ENCODE measurements at places on chromosomes 3 and 15.

- DNase-seq, result no peak
These were observed 656.8 kb upstream of the SGO1 start for GRCh38 chr3:20842594-20843436.

DNA sequence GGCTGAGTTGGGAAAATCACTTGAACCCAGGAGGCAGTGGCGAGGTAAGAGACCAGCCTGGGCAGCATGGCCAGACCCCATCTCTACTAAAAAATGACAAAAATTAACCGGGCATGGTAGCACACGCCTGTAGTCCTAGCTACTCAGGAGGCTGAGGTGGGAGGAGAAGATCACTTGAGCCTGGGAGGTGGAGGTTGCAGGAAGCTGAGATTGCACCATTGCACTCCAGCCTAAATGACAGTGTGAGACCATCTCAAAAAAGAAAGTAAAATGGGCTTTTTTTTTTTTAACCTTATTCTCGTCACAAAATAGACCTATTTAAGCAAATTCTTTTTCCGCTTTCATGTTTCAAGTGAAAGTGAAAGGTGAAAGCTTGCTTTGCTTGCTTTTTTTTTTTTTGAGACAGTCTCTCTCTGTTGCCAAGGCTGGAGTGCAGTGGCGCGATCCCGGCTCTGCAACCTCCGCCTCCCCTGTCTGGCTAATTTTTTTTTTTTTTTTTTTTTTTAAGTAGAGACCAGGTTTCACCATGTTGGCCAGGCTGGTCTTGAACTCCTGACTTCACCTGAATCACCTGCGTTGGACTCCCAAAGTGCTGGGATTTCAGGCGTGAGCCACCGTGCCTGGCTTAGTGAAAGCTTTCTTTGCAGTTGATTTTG lies 3.6 kb downstream of the PDIA3 start:
- DNase-seq, result no peak

- DNase-seq, result no peak
These were observed 14.8 kb downstream of the NT5DC2 start for GRCh38 chr3:52518723-52519444.

GRCh38 chr3:151818361-151818760 lies 4.4 kb downstream of the AADAC start:
- DNase-seq, result no peak

DNA sequence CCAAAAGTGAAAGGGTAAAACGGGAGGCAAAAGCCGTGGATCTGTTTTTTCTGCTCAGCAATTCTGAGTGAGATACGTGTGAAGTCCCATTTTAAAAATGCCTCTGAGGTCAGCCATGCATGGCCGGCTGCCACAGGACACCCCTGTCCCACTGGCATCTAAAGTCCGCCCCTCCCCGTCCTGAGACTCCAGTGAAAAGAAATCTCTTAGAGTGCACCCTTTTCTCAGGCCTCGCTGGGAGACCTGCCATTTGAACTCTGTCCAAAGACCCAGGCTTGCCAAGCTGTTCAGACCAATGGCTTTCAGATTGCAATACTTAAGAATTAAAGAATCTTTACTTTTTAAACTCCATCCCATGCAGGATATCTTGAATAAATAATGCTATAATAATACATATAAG lies 61.0 kb upstream of the SLC24A5 start:
- no peak for DNase-seq

- no peak for DNase-seq
These were observed 3.9 kb downstream of the FEZF2 start for GRCh38 chr3:62369476-62369743.

DNA sequence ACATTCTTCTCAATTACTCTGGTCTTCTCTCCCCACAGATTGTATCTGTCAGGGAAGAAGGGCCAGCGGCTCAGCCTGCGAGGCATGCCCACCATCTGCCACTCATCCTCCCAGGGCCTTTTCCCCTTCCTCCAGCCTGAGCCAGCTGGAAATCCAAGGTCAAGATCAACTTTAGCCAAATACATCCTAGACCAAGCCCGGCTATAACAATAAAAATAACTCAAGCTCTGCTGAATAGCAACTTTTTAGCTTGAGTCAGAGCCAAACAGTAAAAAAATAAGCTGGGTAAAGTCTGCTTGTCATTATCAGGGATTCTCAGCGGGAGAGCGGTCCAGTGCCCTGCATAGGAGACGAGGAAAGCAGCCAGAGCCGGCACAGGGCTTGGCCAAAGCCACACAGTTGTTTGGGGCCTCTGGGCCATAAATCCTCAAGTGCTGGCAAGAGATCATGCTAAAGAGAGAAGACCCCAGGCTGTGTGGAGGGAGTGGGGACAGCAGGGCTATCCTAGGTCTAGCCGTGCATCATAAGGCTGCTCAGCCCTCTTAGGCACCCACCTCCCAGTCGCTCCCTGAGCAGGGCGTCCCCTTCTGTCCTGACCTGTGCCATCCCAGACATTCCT lies 76.2 kb upstream of the HERC1 start:
- DNase-seq, result no peak

DNA sequence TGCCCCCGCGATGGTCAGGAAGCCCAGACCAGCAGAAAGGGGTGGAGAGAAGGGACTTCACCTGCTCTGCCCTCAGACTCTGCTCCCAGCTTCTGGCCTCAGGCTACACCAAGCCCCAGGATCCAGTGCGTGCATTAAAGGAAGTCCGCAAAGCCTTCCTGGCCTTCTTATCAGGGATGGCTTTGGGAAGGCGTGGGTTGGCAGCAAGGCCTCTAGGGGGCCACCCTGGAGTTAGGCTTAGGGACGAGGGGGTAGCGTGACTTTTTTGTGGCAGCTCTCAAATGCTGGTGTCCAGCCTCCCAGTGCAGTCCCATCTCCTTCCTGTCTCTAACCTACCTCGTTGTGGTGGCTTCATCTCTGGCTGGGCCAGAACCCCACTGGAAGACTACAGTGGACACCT lies 18.9 kb upstream of the RPL29 start:
- peak; percentile 21 for DNase-seq

- no peak for DNase-seq
These were observed 40.8 kb upstream of the PRR23E start for GRCh38 chr3:127151992-127152650.

DNA sequence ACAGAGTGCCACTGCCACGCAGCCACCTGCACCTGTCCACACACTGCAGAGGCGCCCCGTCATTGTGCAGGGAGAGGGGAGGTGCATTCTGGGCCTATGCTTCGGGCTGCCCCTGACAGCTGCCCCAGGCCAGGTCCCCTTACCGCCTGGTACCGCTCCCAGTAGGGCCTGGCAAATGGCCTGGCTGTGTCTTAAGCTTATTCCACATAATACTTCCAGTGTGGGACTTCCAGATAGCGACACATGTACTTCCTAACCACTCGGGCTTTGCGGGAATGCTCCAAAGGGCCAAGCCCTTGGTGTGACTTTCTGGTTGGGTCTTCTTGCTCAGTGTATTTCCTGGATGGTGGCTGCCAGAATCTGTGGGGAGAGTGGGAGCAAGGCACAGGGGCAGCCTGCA lies 254.3 kb upstream of the CHRNA7 start:
- no peak for DNase-seq

DNA sequence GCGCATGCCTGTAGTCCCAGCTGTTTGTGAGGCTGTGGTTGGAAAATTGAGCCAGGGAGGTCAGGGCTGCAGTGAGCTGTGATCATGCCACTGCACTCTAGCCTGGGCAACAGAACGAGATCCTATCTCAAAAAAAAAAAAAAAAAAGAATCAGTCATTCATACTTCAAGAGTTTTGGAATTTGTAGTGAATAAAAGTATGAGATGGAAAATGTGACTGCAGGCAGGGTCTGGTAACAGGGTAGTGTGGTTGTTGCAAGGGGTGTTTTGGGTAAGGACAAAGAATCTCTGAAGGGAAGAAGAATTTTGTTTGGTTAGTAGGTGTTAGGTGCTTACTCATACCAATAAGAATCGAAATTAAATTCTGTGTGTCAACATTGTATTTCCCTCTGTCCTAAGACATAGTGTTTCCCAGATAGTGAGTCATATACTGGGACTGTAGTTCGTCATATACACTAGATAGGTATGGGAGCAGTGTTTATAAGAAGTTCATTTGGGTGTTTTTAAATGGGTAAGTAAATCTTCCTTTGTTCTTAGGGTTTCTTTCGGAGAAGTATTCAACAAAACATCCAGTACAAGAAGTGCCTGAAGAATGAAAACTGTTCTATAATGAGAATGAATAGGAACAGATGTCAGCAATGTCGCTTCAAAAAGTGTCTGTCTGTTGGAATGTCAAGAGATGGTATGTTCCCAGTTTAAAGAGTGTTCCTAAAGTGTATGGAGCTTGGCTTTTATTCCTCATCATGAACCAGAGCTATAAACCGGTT lies 14.2 kb downstream of the NR1D2 start:
- DNase-seq, result no peak

DNA sequence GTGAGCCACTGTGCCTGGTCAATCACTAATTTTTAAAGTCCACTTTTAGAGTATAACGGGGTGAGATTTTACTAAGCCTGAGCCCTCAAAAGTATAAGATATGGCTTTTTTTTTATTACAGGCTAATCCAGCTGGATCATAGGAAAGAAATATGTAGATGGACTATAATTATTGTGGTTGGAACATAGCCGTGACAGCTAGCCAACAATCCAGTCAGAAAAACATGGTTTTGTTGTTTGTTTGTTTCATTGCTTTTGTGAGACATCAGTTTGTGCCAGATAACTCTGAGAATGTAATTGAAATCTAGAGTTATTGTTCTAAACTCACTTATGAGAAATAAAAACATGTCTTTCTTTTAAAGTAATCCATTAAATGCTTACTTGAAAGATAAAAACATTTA lies 37.3 kb upstream of the ATOSA start:
- no peak for DNase-seq

DNA sequence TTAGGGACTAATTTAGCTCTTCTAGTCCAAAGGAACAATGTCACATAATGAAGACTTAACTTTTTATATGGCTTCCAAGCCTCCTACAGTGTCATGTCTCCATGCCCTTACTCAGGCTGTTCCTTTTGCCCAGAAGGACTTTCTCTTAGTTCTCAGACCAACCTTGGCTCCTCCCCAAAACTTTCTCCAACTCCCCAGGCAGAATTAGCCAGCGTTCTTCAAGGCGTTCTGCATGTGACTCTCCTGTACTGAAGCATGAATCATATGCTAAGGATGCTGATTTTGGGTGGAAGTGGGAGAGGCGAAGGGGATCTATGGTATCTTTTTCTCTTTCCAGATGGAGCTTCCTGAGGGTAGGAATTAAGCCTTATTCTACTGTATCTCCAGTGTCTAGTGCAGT lies 335.1 kb upstream of the ICE2 start:
- no peak for DNase-seq

DNA sequence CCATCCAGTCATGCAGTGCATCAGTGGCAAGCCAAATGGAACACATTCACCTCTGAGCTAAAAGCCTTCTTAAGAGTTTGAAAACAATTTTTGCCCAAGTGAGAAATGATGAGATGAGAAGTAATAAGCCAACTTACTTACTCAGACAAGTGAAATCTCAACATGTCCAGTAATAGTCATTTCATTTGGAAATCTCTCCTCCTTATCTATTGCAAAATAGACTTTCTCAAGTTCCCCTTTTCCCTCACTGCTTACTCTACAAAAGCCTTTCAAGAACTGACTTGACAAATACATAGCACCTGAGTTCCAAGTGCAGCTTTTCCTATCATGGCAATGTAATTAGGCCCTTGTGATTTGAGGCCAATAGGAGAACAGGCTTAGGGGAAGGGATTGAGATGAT lies 282.3 kb downstream of the SLC9A9 start:
- no peak for DNase-seq

- no peak for DNase-seq
These were observed 27.0 kb downstream of the EPHB1 start for GRCh38 chr3:134822090-134822489.

DNA sequence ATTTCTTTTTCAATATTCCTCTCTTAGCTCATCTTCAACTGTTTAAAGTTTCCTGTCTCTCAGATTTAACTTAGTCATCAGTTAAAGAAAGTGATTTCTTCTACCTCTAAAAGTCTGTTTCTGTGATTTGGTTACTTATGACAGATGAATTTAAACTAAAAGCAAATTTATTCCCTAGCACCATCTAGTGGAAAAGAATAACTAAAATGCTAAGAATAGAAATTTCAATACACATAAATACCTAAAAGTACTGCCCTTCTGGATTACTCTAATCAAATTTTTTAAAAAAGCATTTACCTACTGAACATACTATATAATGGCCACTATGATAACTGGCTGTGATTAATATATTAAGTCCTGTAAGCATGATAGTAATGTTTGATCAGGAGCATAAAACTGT lies 14.0 kb upstream of the ZCWPW2 start:
- DNase-seq, result no peak

DNA sequence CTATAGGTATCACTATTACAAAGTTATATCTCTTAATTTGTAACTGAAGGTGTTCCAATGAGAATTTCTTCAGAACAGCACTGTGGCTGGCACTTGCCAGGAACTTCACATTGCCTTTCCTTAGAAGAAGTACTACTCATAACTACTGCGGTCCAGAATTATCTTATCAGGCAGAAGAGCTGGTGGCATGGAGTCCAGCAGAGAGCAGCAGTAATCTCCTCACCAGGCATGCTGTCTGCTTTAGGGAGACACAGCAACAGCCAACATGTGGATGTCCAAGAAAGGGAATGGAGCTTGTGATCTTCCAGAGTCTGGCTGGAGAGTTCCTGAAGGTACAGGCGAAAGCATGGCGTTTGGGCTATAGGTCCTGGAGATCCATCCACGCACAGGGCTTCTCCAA lies 919.7 kb upstream of the NR2F2 start:
- no peak for DNase-seq

DNA sequence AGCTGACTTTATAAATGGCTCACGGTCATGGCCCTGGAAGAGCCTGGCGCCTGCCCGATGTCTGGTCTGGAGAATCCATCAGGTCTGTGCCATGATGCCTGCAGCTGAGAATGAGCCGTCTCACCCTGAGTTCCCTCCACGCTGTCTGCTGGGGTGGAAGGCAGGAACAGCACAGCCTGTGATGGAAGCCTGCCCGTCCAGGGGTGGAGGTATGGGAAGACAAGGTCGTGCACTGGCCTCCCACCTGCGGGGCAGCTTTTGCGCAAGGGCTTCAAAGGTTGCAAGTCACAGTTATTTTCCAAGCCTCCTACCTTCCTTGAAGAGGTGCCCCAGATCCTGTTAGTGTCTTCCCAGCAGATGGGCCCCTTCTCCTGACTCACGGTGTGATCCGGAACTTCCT lies 275.5 kb downstream of the FAM43A start:
- no peak for DNase-seq

DNA sequence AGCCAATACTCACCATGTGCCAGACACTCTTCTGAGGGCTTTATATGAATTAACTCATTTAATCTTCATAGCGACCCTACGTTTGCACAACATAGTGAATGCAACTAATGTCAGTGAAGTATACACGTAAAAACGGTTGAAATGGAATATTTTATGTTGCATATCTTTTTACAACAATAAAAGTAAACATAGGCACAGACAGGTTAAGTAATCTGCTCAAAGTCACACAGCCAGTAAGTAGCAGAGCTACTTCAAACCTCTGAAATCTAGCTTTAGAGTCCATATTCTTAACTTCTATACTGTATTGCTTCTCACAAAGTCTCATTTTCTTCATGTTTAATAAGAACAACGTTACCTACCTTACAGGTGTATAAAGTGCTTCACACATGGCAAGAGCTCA lies 1.6 kb downstream of the SEC11A start:
- DNase-seq, result peak; percentile 17

GRCh38 chr3:160616716-160617115 lies 51.3 kb upstream of the KPNA4 start:
- DNase-seq, result no peak

Measured in erythroblast (primary cell).